ENCODE measurements at places on chromosomes 4 and X. TPM values are rescaled to one million over a fixed set of nuclear protein-coding genes. Genes with fewer than 3 reads are reported as not detected.

GRCh38 chrX:118632862-118633261 lies 94.5 kb upstream of the IL13RA1 start:
- DNase-seq = no peak

DNA sequence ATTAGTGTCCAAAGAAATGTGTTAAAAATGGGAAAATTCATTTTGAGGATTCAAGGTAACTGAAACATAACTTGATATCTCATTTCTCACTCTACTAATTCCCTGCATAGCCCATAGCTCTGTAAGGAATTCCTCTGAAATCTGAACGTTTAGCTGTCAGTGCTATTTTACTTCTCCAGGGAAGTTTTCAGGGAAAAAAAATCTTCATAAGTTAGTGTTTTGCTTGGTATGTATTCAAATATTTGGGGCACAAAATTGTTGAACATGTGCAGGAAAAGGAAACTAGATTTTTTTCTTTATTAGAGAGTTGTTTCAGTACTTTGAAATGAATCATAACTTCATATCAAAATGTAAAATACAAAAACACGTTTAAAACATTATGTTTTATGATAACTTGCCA lies 891.4 kb downstream of the CENPC start:
- DNase-seq = no peak

DNA sequence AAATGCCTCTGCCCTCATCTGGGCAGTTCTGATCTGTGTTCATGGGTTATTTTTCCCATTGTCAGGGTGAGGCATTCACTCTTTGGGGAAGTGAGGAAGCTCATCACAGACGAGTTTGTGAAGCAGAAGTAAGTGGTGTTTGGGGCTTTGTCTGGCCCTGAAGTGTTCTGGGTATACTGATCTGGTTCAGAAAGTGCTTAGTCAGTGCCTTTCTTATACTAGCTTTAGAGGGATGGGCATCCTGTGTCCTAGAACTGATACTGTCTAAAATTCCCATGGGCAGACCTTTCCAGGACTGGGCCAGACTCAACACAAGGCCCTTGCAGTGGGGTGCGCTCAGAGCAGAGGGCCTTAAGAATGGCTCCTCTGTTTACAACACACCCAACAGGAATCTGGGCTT lies 6.4 kb downstream of the TRO start:
- DNase-seq = no peak

The PAGE5 gene
- not detected for total RNA-seq

The CT83 gene
- not detected for total RNA-seq

DNA sequence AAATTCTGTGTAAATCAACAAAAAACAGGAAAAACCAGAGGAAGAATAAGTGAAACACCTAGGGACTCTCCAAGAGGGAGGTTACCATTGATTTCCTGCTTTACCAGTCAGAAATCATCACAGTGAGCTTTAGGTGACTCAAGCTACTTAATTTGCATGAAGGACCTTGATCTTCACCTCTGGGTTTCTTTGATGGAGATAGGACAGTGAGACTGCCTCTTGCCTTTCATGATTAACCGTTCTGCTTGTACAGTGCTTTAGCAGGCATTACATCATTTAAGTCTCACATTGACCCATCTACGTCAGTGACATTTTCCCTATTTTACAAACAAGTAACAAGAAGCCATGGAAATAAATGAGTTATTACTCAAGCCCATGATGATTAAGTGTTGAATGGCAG lies 3.4 kb upstream of the GK start:
- DNase-seq = peak; percentile 44

DNA sequence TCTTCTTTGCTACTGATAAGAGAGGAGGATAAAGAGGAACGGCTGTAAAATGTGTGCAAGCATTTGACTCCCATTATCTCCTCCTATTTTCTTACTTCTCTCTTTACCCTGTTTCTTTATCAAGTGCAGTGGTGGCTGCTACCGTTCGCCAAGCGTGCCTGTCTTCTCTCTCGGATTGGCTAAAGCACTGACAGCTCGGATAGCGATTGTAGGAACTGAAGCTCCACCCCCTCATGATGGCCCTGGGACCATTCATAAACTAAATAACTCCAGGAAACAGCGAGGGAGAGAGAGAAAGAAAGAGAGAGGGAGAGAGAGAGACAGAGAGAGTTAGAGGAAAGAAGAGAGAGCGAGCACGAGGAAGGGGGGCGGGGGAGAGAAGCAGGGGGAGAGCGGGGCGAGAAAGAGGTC lies 305 bp upstream of the MAB21L2 start:
- no peak for DNase-seq

All from renal cortical epithelial cell (primary cell).